DMS 273 treated with DMSO at 0.1 percent for 48 hours (cell line): ENCODE measurements at places on chromosomes 2 and 18.

- DNase-seq = no peak
Measured at GRCh38 chr18:69946608-69947155, 991 bp downstream of the CD226 start.

- DNase-seq = no peak
Measured at GRCh38 chr2:628651-629050, 48.6 kb downstream of the TMEM18 start.

- no peak for DNase-seq
Measured at GRCh38 chr18:63964908-63965307, 5.0 kb upstream of the SERPINB8 start.

DNA sequence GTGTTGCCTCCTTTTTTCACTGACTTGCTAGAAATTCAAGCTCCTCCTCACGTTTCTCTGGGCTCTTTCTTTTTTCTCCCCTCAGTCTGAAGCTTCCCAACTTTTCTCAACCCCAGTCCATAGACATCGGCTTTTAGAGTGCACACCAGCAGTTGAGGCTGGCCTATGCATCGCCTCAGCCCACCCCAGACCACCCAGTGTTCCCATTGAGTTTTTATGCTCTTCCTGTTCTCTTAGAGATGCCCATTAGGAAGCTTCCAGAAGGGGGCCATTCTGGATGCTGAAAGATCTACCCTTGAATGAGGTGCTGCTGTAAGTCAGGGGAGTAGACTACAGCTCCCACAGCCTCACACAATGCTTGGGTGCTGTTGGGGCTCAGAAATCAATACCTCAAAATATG lies 12.0 kb upstream of the GYPC start:
- no peak for DNase-seq

GRCh38 chr2:212644195-212644837 lies 105.7 kb upstream of the ERBB4 start:
- DNase-seq = no peak

DNA sequence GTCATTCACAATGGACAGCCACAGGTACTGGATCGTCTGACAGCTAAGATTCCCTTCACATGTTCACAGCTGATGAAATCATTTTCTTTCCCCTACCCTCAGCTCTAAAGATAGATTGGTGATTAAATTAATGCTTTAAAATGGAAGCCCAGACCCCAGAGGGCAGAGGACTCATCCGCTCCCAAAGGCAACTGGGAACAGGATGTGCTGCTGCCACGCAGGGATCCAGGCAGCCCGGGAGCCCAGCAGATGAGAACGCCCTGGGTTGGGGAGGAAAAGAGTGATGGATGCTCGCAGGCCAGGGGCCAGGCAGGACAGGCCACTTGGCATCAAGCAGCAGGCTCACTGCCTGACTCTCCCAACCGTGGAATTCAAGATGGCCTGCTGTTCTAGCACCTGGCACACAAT lies 41.3 kb downstream of the HDHD2 start:
- DNase-seq = no peak

GRCh38 chr2:134399096-134399495 lies 145.2 kb downstream of the MGAT5 start:
- no peak for DNase-seq
